ENCODE measurements at places on chromosomes 2 and 18.

GRCh38 chr2:230913406-230914143 lies 11.5 kb downstream of the GPR55 start:
- DNase-seq = no peak

GRCh38 chr2:86337244-86337835 lies at the start of gene REEP1:
TSS of gene REEP1 (minus strand) at chr2:86337626. CDS start at chr2:86337510, 116 bp downstream.
- peak; percentile 24 for DNase-seq

DNA sequence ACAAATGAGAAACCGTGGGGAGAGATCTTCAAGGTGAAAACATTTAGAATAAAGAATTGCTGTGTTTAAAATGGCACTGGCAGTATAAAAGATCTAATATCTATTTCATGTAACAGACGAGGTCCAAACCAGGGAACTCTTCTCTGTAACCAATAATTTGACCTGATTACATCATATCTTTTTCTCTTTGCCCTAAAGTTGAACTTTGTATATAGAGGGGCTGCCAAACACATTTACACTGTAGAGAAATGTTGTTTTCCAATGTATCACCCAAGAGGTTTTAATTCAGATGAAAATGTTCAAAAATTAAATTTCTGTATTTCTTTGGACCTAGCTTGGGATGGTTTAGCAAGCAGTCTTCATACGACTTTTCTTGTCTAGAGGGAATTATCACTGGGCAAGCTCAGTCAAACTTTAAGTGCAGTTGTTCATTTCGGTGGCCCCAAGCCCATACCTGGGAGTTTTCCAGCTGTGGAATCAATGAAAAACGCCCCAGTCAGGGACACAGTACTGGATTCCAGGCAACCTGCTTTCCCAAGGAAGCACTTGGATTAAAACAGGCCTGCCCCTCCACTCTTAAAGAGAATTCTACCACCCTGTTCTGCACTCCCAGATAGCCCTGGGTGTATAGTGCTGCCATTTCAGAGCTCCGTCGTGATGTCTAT lies 208.5 kb upstream of the FN1 start:
- DNase-seq = no peak

- DNase-seq = no peak
Measured at GRCh38 chr2:96143848-96144480, 1.3 kb downstream of the DUSP2 start.

DNA sequence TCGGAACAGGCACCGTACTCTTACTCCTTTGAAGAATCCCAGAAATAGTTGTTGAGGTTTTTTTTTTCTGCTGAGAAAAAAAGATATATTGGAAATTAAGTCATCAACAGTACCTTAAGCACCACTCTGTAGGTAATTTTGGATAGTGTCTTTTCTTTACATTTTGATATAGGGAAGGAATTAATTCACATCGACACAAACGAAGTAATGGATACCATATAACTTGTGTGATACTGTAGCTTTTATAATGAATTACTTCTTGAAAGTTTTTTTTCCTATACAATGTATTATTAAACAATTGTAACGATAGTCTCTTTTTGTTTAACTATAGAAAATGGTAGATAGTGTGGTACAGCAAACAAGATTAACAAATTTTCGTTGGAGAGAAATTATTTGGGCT lies 1.5 kb upstream of the IKZF2 start:
- DNase-seq = no peak

DNA sequence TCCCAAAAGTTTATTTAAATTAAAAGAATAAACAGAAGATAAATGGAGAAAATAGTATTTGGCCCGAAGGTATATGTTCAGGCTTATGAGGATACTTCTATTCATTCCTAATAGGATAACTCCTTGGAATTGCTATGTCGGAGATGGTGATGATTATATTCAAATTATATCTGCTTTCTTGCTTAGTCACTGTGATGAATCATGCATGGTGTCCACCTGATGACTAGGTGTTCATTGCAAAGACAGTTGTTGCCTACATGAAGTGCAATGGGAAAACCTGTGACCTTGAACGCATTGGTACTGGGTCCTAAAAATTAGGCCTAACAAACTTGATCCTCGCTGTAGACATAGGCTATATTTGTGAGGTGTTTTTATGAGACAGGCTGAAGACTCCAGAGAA lies 617.3 kb upstream of the ZEB2 start:
- DNase-seq = no peak

- DNase-seq = peak; percentile 4
Measured at GRCh38 chr2:179129574-179130238, 79.8 kb upstream of the CCDC141 start.

GRCh38 chr2:182318466-182319220 lies 108.2 kb downstream of the PDE1A start:
- DNase-seq = no peak

DNA sequence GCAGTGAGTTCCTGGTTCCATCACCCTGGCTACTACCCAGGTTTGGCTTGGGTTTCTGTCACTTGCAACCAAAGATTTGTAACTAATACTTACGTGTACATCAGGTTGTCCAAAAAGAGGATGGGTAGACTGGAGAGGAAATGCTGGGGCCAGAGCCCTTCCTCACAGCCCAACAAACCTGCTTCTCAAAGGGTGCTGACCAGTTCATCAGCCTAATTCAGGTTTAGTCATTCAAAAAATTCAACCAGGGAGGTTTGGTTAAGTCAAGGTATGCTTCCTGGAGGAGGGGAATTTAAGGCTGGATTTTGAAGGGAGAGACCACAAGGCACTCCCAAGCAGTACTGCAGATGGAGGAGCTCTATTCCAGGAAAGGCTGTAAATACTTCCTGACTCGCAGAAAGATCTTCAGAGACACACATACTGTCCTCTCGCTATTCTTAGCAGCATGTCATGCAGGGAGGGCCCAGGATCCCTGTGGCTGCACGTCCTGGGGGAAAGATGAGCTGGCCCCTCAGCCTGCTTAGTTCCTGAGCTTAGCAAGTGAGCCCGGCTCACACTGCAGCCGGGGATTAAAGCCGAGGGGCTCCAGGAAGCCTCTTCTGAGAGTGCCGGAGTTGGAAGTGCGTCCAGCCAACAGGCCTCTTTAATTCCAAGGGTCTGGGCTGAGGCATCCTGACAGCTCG lies 40.0 kb upstream of the BIN1 start:
- peak; percentile 37 for DNase-seq

DNA sequence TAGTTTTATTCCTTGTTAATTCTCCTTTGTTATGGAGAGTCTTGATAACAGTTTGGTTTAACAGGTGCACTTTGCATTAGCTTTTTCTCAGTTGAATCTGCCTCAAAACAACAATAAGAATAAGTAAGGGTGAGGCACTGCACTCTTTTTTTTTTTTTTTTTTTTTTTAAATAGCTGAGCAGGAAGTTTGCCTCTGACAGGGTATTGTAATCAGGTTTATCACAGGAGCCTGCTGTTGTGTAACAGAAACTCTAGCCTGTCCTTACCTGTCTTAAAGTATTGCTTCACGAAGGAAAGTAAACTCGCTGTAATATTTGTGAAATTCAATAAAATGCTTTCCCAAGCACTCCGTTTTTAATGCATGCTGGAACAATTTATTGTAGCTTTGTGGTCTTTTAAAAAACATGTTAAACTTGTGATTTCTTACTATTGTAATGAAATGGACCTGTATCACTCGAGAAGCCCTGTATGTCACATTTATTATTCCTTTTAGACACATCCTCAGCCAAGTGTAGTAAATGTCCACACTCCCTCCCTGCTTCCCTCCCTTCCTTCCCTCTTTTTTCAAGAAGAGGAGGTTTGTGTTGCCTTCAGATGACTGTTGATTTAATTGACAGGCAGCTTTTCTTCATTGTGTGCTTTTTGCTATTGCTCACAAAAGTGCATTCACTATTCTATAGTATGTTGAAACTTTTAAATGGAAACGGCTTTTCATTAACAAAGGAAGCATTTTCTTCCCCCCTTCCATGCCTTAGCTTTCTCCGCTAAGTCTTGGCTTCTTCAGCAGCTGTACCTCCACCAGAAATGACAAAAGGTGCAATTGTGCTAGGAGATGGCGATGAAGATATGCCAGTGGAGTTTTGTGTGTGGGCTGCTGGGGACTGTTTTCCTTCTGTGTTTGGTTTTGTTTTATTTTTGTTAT lies 52.7 kb downstream of the TAF1B start:
- DNase-seq = no peak

DNA sequence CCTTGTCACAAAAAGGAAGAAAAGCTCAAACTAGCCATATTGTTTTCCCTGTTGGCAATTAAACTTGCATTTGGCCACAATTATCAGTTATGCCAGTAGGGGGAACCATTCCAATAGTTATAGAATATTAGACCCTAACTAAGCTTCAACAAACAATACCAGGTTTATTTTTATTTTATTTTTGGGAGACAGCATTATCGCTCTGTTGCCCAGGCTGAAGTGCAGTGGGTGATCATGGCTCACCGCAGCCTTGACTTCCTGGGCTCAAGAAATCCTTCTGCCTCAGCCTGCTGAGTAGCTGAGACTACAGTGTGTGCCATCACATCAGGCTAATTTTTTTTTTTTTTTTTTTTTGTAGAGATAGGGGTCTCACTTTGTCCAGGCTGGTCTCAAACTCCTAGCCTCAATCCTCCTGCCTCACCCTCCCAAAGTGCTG lies 102.1 kb downstream of the ATAD2B start:
- DNase-seq = peak; percentile 24

GRCh38 chr2:133829450-133830020 lies 261.3 kb upstream of the NCKAP5 start:
- DNase-seq = no peak

GRCh38 chr2:188675391-188676009 lies 298.7 kb upstream of the COL3A1 start:
- no peak for DNase-seq

GRCh38 chr2:216320852-216321251 lies 51.4 kb downstream of the MARCHF4 start:
- DNase-seq = no peak

GRCh38 chr2:165803123-165803760 lies 9.2 kb upstream of the GALNT3 start:
- DNase-seq = no peak

DNA sequence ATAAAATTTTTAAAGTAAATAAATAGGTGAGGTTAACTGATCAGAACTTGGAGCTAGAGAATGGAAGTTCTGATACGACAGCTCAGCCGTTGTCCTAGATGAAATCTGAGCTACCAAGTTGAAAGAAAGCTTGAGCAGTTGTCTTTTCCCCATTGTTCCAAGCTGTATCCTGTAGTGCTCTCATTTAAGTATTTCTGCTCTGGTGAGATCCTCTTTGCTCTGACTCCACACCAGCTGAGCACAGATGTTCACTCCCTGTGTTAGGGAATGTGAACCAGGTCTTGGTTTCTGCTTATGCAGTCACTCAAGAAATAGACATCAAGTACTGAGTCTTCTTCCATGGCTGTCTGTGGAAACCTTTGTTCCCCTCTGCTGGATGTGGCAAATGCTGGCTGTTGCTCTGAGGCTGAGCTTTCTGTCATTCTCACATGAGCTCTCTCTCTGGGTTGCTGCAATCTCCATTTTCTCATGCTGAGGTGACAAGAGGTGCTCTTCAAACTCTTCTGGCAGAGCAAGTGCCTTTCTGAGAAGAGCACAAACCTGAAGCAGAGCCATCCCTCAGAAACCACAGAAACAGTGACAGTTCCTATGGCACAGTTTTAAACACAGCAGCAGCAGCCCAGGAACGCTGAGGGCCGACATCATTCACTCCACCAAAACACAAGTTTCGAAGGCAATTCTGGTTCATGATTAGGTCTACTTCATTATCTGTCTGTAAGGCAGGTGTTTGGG lies 194.1 kb downstream of the SP3 start:
- no peak for DNase-seq

- DNase-seq = peak; percentile 16
Measured at GRCh38 chr2:199861132-199861774, 10.3 kb upstream of the FTCDNL1 start.

DNA sequence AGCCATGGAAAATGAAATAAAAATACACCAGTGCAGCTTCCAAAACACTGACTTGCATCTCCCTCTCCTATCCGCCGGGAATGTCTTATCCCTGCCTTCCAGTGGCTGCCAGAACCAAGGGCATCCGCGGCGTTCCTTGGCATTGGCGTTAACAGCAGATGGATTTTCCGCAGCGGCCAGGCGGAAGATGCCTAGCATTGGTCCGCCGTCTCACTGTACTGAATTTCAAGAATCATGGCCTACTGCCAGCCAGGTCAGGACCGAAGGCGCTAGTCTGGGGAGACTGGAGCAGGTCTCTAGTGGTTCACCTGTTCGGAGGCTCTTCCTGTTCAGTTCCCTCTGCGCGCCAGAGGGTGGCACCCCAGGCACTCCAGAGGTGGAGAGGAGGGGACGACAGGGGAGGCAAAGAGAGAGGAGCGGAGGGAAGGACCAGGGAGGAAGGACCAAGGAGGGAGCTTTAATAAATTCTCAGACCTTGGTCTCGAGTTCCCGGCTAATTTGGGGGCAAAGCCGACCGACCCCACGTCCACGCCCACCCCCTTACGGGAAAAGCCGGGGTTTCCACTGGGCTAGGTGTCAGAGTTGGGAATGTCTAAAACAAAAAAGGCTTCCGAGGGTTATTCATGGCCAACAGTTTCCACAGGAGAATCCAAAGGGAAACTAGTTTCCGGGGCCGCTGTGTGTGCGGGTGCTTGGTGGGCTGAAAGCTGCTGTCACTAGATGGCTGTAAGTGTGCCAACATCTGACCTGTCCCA lies 3.7 kb upstream of the BCL2L11 start:
- peak; percentile 85 for DNase-seq

All from hepatic stellate cell (primary cell).